Brain pericyte (primary cell): ENCODE measurements at places on chromosomes 5 and 9.

DNA sequence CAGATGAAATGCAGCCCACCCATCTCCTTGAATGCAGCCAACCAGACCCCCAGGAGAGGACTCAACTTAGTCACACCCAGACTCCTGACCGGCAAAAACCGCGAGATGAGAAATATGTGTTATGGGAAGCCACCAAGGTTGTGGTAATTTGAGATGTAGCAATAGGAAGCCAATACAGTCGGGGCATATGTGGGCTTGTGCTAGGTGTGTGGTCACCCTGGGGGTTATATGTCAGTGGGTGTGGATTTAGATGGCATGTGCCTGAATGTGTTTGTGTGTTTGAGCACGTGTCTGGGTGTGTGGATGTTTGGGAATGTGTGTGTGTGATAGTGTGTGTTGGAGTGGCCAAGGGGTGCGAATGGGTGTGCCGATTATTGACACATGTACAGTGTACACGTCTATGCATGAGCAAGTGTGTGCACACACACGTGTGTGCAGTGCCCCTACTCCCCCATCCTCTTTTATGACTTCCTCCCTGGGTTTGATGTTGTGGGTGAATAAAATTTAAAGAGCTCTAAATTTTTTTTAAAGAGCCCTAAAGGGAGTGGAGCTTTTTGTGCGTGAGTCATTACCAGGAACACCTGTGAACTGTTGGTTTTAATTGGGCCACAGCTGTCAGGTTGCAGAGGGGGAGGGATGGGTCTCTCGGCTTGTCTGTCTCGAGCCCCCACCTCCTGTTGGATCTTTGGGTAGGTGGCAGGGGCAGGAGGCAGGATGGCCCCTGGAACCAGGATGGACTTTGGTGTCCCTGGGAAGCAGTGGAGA is 86.8 kb downstream of the LHX2 start:
- DNase-seq = no peak

- DNase-seq = no peak
Measured at GRCh38 chr5:178284093-178284675, 51.6 kb upstream of the PHYKPL start.

DNA sequence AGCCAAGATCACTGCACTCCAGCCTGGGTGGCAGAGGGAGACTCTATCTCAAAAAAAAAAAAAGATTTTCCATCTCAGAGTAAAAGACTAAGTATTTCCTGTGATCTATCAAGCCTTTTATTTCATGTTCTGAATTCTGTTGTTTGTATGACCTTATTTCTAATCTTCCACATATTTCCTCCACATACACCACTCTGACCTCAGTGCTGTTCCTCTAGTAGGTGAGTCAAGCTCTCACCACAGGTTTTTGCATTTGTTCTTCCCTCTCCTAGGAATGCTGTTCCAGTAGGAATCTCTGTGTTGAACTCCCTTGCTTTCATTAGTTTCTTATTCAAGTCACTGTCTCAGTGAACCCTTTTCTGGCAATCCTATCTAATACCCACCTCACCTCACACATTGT is 68.1 kb downstream of the INVS start:
- DNase-seq = no peak

- DNase-seq = no peak
Measured at GRCh38 chr5:116566251-116566650, 8.4 kb downstream of the SEMA6A start.

DNA sequence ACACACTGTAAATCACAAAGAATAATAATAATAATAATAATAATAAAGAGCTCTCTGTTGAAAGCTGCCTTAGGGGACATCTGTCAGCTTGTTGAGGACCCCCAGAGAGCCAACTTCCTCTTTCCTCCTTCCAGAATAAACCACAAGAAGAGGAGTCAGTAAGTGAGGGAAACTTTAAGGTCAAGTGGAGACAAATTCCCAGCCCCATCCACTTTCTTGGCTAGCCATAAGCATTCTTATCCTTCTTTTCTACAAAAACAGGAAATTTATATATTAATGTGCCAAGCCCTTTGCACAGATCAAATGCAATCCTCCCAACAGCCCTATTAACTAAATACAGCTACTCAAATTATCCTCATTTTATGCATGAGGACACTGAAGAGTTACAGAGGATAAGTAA is 9.4 kb upstream of the C5orf58 start:
- DNase-seq = no peak

DNA sequence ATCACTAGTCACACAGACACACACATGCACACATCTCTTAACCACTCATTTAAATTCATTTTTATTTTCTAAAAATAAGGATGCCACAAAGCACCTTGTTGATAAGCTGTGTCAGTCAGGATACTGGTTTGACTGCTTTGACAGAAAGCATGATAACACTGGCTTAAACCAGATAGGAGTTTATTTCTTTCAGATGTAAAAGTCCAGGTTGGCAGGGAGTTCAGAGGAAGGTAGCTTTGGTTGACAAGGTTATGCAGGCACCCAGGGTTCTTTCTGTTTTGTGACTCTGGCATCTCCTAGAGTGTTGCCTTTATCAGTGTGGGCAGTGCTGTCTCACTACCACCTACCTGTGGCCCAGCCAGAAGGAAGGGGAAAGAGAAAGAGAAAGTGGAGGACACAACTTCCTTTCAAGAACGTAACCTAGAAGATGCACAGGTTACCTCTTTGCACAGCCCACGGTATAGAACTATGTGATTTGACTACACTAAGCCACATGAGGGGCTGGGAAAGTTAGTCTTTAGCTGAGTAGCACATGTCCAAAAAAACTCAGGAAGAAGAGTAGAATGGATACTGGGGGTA is 334.7 kb downstream of the OSTF1 start:
- DNase-seq = no peak

DNA sequence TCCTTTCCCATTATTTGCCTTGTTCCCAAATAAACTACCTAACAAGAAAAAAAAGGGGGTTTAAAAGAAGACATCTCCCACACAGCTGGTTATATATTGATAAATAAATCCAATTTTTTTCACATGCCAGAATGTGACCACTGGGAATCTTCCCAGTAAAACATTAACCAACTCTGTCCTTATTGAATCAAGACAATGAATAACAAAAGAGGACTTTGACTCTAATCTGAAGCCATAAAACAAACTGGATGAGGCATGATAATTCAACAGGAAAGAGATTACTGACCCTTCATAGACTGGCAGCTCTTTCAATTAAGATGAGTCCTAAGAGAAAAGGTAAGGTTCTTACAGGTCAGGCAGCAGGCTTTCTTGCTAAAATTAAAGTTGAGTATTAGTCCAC is 165.8 kb upstream of the CDH6 start:
- no peak for DNase-seq

GRCh38 chr9:75111019-75111622 is 22.8 kb downstream of the OSTF1 start:
- no peak for DNase-seq

DNA sequence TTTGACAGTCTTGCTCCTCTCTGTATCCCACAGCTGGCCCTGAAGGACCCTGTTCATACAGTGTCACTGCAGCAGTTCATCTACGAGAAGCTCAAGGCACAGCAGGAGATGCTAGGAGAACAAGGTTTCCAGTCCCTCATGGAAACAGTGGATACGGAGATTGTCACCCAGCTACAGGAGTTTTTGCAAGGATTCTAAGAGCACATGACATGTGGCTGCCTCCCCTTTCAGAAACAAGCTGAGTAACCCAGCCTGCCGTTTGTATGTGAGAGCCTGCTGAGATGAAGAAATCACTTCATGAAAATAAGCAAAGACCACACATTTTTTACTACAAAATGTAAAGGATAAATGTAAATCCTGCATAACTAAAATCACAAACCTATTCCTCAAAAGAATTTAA is 48.5 kb downstream of the LRRC70 start:
- no peak for DNase-seq

- DNase-seq = no peak
Measured at GRCh38 chr5:54492178-54492577, 25.4 kb upstream of the SNX18 start.

GRCh38 chr5:53006911-53007890 is 18.0 kb downstream of the ITGA2 start:
- DNase-seq = no peak

- no peak for DNase-seq
Measured at GRCh38 chr5:151162776-151163175, 5.2 kb upstream of the ANXA6 start.

- no peak for DNase-seq
Measured at GRCh38 chr9:36118706-36119105, 17.8 kb upstream of the GLIPR2 start.

DNA sequence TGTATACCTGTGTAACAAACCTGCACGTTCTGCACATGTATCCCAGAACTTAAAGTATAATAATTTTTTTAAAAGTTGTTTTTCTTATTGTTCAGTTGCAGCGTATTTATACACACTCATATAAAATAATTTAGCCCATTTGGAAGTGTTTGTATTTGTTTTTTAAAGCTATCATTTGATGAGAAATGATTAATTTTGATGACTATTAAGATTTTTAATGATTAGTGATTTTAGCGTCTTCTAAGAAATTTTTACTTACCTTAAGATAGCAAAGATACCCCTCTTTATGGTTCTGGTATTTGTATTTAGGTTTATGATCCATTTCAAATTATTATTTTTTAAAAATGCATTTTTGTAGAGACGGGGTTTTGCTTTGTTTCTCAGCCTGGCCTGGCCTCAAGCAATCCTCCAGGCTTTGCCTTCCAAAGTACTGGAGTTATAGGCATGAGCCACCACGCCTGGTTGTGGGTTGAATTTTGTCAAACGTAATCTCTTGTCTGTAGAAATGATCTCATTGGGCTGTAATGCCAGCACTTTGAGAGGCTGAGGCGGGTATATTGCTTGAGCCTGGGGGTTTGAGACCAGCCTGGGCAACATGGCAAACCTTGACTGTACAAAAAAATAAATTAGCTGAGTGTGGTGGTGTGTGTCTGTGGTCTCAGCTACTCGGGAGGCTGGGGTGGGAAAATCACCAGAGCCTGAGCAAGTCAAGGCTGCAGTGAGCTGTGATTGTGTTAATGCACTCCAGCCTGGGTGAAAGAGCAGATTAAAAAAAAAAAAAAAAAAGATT is 26.9 kb downstream of the CSNK1G3 start:
- no peak for DNase-seq

DNA sequence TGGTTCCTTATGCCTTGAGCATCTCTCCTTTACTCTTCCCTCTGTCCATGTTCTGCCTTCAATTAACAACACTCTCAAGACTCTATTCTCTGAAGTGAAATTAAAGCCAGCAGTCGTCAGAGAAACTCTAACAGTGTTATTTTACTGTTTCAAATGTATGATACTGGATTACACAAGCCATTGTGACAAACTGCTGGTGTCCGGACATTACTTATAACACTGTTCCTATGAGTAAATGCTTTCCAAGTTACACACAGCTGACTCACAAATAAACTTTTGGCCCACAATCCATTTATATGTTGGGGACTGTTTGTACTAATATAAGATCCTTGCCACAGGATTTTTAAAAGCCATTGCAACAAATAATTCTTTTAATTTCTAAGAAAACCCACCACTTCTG is 63.2 kb upstream of the GHR start:
- DNase-seq = no peak

- no peak for DNase-seq
Measured at GRCh38 chr9:83197591-83197990, 134.6 kb upstream of the RASEF start.

- no peak for DNase-seq
Measured at GRCh38 chr5:173514661-173515060, 101.8 kb downstream of the BOD1 start.

GRCh38 chr9:98807814-98808195 is 335 bp downstream of the GALNT12 start:
- no peak for DNase-seq

DNA sequence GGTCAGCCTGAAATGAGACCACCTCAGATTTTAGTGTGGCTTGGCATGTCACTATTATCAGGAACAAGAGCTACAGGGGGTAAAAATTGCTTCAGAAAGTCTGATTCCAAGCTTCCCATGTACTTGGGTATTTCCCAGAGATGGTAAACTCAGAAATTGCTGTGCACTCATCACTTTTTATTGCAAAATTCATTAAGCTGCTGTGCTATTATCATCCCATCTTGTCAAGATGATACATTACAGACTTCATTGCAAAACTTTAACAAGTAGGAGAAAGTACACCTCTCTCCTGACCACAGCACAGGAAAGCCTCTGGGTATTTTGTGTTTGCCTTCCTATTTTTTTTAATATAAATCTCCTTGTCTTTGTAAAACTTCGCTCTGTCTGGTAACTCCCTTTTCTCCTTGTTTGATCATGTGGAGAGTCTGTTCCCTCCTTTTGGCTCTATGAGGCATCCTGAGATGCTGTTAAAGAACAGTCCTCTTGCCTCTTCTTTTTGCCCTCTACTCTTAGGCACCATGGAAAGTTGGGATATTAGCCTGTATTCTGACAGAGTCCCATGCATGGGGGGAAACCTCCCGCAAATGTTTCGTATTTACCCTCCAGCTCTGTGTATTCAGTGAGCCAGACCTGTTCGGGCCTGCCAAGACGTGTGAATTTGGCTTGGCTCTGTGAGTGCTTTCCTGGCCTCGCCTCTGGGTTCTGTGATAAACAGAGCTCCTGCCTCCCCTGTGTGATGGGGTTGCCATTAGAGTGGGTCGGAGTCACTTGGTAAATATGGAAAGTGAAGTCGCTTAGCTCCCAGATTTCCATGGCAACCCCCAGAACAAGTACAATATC is 260.7 kb downstream of the NR3C1 start:
- DNase-seq = no peak

DNA sequence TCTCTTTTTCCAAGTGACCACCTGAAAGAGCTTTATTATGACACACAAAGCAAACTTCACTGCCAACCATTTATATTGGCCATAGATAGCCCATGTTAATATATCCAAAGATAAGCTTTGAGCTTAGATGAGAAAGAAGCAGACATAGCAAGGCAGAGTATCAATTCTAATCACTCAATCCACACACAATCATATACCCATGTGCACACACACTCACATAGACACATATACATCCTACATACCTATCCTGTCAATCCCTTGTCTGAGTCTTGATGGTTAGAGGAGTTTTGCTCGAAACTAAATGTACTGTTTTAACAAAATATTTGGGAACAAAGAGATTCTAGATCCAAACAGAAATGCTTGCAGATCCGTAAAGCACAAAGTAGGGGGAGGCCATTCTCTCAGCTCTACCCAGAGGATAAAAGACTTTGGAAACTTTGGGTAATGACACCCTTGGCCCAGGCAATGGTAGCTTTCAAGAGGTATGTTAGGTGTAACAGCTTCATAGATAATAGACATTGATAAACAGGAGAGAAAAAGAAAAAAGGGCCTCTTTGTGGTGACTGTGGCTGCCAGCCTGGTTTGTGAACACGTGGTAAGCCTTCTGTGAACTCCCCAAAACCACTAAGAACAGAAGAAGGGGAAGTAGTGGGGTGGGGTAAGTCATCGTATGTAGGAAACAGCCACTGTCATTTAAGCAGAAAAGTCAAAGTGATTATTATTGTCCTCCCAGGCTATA is 121.6 kb downstream of the TLR4 start:
- DNase-seq = no peak

GRCh38 chr9:109766351-109766750 is 13.6 kb upstream of the PALM2AKAP2 start:
- DNase-seq = no peak

DNA sequence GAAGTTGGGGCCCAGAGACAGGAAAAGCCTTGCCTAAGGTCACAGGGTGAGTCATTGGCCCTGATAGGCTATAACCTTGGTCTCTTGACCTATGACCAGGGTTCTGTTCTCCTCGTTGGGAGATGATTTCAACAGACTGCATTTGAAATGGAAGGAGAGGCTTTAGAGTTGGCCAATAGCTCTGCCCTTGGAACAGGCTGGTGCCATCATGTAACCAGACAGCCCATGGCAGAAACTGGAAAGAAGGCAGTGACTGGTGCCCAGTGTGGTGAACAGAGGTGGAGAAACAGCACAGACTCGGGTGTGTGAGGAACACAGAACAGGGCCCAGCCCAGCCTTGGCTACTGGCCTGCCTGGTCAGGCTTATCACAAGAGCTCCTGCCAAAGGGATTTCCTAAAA is 109.8 kb upstream of the SLC25A48 start:
- no peak for DNase-seq
